GF-D8 (cell line): ENCODE measurements at places on chromosomes 6 and 20.
A peak's percentile ranks its signal among the peaks of the same experiment; 100 is the strongest.

DNA sequence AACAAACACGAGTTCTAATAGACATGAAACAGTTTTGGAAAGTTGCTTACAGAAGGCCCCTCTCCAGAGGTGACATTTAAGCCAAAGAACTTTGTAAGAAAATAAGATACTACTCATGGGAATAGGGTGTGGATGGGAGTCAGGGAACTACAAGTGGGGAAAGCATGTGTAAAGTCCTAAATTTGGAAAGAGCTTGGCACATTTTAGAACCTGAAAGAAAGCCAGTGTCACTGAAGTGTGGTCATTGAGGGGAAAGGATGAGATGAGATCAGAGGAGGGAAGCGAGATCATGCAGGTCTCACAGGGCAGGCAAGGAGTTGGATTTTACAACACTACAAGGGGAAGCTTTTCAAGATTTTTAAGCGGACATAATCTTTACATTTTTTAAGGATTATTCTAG, 38.0 kb downstream of the VGLL2 start:
- no peak for DNase-seq

GRCh38 chr20:63351811-63352591, 9.1 kb downstream of the CHRNA4 start:
- DNase-seq = no peak

GRCh38 chr6:127225497-127225896, 41.2 kb upstream of the RNF146 start:
- DNase-seq = no peak

DNA sequence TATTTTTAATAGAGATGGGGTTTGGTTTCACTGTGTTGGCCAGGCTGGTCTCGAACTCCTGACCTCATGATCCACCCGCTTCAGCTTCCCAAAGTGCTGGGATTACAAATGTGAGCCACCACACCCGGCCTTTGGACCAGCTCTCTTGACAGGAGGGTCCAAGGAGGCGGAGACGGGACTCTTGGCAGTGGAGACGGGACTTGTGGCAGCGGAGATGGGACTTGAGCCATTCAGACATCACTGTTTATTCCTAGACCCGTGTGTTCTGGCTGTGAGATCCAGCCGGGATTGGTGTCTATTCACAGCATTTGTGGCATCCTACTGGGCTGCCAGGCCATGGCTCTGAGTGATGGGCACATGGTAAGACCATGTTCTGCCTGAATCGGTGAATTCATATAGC, 25.6 kb downstream of the PRPF6 start:
- DNase-seq = no peak

- no peak for DNase-seq
These were observed 23.2 kb upstream of the FAM50B start for GRCh38 chr6:3825851-3826581.

- no peak for DNase-seq
These were observed 254.8 kb downstream of the FOXC1 start for GRCh38 chr6:1864496-1864895.

- DNase-seq = no peak
These were observed 115.5 kb downstream of the CCDC170 start for GRCh38 chr6:151609146-151609902.

DNA sequence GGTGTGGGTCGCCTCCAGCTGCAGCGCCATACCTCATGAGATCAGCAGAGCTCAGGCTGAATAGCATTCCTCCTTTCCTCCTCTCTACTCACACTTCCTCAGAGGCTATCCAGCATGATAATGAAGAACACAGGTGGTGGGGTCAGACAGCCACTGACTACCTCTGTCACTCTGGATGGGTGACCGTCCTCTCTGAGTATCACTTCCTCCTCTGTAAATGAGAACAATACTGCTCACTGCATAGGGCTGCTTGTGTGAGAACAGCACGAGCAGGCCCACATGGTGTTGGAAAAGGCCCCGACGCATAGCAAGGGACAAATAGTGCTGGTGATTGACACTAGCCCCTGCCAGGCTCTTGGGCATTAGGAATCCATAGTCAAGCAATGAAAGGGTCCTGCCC, 239.1 kb downstream of the PRKN start:
- DNase-seq = no peak

- no peak for DNase-seq
These were observed 114.5 kb downstream of the INSM1 start for GRCh38 chr20:20482453-20482852.

GRCh38 chr6:22421198-22421597, 124.4 kb upstream of the PRL start:
- DNase-seq = no peak

DNA sequence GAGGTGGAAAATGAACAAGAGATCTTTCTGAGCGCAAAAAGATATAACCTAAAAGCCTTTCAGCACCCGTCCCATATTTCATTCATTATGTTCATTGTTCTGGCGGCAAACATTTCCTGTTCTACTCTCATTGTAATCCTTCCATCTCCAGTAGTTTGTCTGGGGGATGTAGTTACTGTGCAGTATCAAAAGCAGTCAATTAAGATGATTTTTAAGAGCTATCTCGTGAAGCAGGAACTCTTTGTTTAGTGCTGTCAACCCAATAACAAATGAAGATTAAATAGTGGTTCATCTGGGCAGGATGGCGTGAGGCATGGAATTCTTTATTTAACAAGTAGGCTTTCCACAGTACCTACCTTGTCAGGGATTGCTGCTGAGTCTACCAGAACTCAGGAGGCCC, 876.7 kb downstream of the HACE1 start:
- DNase-seq = no peak

- no peak for DNase-seq
These were observed 221.5 kb downstream of the NRN1 start for GRCh38 chr6:5785249-5785648.

GRCh38 chr6:45461486-45461885, 83.8 kb upstream of the SUPT3H start:
- DNase-seq = no peak

- DNase-seq = no peak
These were observed 74.7 kb downstream of the MRPL14 start for GRCh38 chr6:44052419-44053023.

DNA sequence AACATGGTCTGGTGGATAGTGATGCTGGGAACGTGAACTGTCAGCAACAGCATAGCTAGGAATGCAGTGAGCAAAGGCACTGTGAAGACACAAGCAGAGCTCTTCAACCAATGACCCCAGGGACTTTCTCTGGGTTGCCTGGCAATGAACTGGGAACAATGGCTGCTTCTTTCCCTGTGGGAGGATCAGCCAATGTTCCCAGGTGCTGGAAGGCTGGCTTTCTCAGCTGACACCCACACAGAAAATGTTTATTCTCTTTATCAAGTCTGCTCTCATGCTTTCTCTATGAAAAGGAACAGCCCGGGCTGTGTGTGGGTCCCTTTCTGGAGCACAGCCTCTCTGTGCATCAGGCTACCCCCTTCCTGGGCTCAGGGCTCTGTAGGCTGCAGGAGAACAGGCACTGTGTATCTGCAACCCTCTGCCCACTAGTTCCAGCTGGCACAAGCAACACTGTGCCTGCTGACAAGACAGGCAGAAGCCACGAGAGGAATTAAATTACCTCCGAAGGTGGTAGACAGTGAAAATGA, 54.2 kb downstream of the HFE start:
- DNase-seq = no peak

DNA sequence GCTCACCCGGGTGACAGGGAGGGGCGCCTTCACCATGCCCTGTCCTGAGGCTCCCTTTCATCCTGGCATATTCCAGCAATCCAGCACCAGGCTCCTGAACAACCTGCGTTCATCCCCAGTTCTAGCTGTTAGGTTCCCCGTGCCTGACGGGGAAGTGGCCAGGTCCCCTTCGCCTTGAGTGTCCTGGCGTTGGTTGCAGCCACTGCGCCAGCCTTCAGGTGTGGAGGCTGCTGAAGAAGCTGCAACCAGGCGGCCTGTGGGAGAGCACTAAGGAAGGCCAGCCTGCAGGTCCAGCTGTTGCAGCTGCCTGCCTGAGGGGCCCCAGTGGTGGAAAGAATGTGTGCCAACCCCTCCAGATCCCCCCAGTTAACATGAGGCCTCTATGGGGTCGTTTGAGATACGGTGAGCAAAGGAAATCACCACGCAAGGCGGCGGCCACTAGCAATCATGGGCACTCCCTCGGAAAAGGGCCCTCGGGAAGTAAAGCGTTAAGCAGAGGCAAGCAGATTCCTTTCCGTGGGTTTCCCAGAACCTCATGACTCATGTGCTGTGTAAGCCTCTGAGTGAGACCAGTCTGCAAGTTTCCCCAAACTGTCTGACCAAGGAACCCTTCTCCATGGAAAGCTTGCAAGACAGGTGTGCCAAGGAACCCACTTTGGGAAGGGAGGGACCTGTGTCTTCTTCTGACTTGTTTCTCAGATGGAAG, 320.8 kb downstream of the TAF4 start:
- no peak for DNase-seq

DNA sequence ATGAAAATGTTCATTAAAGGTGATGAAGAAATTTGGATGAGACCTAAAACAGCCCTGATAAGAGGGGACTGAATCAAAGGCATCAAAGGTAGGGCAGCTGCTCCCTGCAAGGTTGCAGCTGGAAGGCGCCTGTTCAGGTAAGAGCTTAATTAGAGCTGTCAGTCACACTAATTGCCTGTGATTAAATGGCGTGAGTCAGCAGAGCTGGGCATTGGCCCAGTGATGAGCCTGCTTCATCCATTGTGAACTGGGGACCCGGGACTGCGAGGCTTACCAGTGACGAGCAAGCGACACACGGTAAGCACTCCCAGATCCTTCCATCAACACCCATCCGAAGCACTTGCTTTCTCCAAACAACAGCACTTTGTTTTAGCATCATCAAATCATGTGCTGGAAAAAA, 621.5 kb upstream of the CDH4 start:
- no peak for DNase-seq

DNA sequence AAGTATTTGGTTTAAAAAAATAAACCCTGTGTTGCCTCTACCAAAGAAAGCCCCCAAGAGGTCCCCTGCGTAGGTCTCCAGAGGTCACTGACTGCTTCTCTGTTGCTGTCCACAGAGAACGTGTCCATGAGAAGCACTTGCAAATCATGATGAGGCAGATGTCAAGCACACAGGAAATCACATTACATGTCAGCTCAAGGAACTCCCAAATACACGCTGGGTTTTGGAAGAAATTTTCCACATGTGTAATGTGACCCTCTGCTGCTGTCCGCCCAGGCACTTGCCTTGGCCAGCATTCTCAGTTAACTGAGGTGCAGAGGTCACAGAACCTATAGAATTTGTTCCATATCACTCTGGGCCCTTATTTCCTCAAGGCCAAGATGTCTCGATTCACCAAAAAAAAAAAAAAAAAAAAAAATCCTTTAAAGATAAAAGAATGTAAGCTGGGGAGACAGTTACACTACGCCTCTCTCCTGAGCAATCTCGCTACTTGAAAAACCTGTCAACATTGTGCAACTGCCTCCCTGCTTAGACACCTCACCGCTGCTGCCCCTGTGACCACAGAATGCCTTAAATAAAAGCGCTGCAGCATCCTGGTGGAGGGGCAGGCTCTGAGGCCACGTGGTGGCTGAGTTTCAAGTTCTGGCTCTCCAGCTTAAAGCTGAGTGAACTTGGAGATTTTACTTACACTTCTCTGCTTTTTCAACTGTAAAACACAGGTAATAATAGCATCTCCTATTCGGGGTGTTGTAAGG, 42.3 kb downstream of the SLC22A23 start:
- DNase-seq = no peak

DNA sequence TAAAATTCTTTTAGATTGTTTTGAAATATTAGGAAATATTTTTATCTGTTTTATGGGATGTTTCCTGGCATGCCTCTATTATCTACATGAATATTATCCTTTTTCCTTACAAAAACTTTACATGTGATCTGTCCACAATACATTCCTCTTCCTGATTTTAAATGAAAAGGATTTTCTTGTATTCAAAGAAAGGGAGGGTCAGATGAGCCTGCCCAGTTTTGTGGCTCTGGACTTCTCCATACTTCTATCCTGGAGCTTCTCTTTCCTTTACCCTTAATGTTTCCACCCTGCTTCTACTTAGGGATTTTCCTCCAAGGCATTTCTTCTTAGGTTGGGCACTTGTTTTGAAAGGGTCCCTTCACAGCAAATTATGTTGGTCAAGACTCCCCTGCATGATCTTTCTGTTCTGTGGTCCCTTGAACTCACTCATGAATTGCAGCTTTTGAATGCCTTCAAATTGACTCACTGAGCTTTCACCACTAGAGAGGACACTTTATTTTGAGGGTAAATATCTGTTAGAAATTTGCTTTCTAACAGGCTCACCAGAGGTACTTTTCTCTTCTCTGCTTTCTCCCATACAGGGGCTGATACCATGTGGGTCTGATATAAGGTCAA, 104.9 kb downstream of the CENPW start:
- no peak for DNase-seq

DNA sequence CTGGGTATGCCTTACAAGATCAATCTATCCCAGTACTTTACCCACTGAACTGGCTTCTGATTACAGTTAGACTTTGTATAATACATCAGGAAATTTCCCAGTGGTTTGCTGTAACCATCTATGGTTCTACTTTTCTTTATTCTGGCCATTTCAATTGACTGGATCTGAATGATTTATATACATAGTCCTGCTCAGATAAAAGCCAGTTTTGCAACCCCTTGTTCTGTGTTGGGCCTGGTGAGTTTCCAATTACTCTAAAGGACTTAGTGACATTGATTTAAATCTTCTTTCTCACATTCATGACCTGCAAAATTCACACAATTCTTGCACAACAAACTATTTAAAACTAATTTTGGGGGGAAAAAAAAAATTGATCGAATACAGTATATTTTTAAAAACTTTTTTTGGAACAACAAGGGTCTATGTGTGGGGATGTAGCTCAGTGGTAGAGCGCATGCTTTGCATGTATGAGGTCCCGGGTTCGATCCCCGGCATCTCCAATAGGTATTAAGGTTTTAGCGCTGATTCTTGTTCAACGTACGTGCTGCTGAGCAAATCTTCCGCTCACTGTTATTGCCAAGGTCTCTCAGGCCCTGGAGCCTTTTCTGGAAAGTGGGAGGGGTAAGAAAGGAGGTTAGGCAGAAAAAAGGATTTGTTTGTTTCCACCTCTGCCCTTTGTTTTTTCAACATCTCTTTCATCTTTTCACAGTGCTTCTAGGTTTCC, 117.5 kb downstream of the GPX5 start:
- DNase-seq = peak; percentile 15

DNA sequence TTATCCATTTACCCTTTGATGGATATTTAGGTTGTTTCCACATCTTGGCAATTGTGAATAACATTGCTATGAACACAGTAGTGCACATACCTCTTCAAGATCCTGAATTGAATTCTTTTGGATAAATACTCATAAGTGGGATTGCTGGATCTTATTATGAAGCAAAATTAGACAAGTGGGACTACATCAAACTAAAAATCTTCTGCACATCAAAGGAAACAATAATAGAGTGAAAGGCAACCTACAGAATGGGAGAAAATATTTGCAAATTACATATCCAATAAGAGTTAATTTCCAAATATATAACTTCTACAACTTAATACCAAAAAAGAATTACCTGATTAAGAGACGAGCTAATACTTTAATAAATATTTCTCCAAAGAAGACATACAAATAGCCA, 38.4 kb upstream of the BCAS1 start:
- no peak for DNase-seq

DNA sequence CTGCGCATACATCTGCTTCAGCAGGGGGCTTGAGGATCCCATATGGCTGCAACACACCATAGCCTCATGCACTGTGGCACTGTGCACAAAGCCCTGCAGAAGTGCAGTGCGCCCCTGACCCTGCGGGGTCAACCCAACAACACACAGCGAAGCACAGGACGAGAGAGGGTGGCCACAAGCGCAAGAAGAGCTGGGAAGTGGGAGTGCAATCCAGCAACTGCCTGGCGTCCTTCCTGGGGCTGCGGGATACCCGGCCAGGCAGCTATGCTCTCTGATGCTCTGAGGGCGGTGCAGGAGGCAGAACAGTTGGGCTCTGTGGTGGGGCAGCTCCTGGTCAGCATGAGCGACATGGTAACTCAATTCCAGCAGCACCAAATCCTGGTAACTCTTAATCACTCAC, 5.6 kb upstream of the ACSS1 start:
- DNase-seq = no peak
